Stomach (tissue), 19 donors: ENCODE measurements at places on chromosomes 6 and 20. TPM values are rescaled to one million over a fixed set of nuclear protein-coding genes. Genes with fewer than 3 reads are reported as not detected.

Gene CENPW
- 3.0 TPM for total RNA-seq

DNA sequence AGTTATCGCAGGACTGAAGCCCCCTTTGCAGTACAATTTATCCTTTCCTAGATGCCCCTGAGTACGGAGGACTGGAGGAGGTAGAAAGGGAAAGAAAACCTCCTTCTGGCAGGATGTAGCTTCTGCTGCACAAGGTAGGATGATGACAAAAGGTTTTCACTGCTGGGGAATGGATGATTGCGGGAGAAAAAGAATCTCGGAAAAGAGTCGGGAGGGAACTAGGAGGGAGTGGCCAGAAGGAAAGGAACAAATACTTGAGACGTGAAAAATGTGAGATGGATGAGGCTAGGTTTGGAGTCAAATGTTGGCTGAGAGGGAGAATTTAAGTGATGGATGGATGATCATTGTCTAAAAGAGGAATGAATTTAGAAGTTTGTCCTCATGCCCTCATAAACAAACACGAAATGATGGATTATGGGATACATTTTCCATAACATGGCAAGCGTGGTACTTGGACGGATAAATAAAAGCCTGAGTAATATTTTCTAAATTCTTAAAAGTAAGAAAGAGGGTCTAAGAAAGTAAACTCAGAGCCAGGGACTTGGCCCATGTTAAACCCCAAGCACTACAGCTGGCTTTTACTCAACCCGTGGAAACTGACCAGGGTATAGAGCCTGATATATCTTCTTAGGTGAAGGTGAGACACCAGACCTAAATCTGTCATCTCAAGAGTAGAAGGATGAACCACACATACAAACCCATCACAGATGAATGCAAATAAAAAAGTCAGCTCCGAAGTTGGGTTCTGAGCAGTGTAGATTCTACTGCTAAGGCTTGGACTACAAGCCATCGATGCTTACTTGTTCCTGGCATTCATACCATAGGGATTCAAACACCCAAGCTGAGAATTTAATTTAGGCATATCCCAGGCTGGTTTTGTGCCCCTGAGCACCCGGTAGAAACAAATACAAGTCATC is 72.4 kb downstream of the HFE start:
- DNase-seq = no peak
- H3K4me3 ChIP-seq = peak overlapping the region; percentile 68
- H3K4me1 ChIP-seq = peaks cover 42% of the 10 kb centered on the region
- H3K36me3 ChIP-seq = peaks cover 13% of the 10 kb centered on the region
- H3K27ac ChIP-seq = peak overlapping the region; percentile 96

DNA sequence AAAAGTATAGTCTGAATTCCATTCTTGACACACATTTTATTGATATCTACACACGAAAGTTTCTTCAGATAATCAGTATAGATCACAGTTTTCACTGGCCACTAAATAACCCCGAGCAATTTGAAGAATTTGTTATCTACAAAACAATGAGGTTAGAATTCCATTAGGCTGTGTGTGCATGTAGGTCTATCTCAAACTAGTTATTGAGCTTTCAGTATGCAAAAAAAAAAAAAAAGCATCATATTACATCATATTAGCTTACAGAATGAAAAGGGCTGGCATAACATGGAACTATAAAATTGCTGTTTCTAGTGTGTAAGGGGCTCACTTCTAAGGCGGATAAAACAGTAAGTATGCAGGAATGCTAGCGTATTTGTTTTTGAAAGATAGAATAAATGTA is 59.5 kb upstream of the ADGRG6 start:
- DNase-seq = no peak
- no peaks in the 10 kb centered on the region for H3K36me3 ChIP-seq
- H3K27ac ChIP-seq = no peak overlapping the region
- no peaks in the 10 kb centered on the region for H3K27me3 ChIP-seq
- H3K4me3 ChIP-seq = no peak overlapping the region
- no peaks in the 10 kb centered on the region for H3K4me1 ChIP-seq

- peaks cover 51% of the 10 kb centered on the region for H3K36me3 ChIP-seq
- peaks cover 5% of the 10 kb centered on the region for H3K4me1 ChIP-seq
- H3K27me3 ChIP-seq = no peaks in the 10 kb centered on the region
- H3K4me3 ChIP-seq = no peak overlapping the region
These were observed 81.0 kb downstream of the ATRN start for GRCh38 chr20:3551681-3552434.

Gene BTNL2
- not detected for total RNA-seq

- H3K4me1 ChIP-seq = peaks cover 8% of the 10 kb centered on the region
- H3K4me3 ChIP-seq = no peak overlapping the region
- H3K27ac ChIP-seq = no peak overlapping the region
- no peak for DNase-seq
- no peaks in the 10 kb centered on the region for H3K36me3 ChIP-seq
- H3K27me3 ChIP-seq = no peaks in the 10 kb centered on the region
These were observed 40.5 kb upstream of the VEGFA start for GRCh38 chr6:43729537-43729936.

- no peaks in the 10 kb centered on the region for H3K36me3 ChIP-seq
- no peak overlapping the region for H3K27ac ChIP-seq
- peaks cover 5% of the 10 kb centered on the region for H3K4me1 ChIP-seq
- no peak for DNase-seq
- H3K4me3 ChIP-seq = no peak overlapping the region
These were observed 394.3 kb downstream of the MAFB start for GRCh38 chr20:40294747-40295146.

DNA sequence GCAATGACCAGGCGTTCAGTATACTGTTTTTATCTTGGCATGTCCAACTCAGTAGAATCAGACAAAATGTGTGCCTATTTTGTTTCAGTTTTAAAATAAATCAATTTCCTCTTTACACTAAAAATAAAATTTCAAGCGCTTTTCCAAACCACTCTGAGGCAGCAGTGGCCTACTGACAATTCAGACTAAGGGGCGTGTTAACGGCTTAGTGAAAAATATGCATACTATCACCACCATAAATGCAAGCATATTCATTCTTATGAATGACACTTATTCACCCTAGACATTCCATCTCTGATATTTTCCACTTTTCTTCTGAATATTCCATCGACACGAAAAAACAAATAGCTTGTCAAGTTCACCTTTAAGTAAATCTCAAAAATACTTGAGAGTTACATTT is 7.5 kb downstream of the TBX18 start:
- peaks cover 4% of the 10 kb centered on the region for H3K27me3 ChIP-seq
- H3K36me3 ChIP-seq = no peaks in the 10 kb centered on the region
- H3K4me3 ChIP-seq = no peak overlapping the region
- no peak overlapping the region for H3K27ac ChIP-seq
- H3K4me1 ChIP-seq = no peaks in the 10 kb centered on the region
- no peak for DNase-seq
